ENCODE measurements at places on chromosomes 5 and 9.

DNA sequence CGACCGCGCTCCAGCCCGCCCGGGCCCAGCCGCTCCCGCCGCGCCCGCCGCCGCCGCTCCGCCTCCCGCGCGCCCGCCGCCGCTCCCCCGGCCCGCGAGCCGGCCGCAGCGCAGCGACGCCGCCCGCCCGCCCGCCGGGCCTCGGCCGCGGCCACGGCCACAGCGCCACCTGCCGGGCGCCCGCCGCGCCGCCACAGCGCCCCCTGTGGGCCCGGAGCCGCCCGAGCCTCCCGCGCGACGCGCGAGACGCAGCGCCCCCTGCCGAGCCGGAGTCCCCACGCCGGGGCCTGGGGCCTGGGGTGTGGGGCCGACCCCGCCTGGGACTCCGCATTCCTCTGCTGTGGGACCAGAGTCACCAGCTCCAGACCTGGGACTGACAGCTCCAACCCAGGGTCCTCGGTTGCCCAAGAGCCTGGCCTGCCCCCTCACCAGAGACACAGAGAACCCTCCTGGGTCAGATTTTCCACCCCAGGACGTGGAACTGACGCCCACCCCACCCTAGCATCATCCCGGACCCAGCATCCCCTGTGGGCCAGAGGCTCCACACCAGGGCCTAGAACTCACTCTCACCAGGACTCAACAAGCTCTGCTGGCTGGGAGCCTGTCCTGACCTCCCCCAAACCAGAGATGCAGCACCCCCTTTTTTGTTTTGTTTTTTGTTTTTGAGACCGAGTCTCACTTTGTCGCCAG, at the start of gene RAPGEF1:
Gene RAPGEF1 (minus strand): TSS at position 118 of the 690 bp plus-strand sequence. CDS start 246 bp downstream, outside the sequence.
- DNase-seq = peak; percentile 62

DNA sequence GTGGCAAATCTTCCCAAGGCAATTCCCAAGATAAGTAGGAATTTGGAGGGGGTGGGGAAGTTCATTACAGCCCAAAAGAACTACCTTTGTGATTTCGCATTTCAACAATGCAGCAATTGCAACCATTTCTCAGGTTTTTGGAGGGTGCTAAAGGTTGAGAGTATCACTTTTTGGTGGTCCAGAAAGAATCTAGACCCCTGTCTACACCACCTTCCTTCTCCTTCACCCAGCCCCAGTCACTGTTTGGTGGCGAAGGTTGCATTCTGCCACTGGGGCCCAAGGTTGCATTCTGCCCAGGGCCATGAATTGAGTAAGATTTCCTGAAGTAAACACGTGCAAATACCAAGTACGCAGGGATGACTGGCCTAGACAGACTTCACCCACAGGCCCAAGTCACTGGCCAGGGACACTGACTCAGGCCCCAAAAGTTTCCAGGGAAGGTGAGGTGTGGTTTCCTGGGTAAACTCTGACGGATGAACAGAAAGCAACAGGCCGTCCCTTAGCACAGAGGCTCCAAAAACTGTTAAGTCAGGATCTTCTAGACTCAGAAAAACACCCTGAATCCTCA, 5.7 kb downstream of the PDE6A start:
- no peak for DNase-seq

GRCh38 chr5:36772276-36773140, 104.1 kb upstream of the NIPBL start:
- no peak for DNase-seq

DNA sequence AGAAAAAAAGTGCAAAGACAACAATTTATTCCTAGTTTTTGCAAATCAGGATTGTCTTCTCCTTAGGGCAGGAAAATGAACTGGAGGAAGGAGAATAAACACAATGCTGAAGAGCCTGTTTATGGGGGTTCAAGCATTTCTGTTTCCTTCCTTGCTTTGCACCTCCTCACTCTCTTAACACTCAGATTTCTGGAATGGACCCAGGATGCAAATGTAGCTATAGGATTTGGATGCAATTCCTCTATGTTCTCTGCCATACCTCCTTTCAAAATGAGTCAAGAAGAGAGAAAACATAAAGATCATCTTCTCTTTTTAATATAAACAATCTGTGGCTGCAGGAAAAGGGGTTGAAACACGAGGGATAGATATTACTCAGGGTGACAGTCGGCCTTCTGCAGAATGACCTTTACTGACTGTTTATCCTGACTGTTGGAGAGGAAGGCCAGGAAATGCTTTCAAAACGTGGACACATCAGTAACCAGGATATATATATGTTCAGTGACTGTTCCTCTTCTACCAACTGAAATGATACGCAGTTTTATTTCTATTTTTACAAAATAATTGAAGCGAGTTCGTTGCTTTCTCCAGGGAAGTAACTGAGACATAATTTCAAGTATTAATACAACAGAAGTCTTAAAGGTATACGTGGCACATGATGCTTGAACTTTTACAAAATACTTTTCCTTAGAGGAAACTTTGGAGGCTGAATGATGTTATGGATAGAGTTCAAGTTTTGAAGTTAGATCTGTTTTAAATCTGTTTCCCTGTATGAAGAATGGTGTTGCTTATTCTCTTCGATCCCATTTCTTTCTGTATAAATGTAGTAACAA, 44.4 kb downstream of the ACTBL2 start:
- no peak for DNase-seq

- DNase-seq = no peak
Measured at GRCh38 chr9:90979639-90980038, 178.0 kb downstream of the SYK start.

GRCh38 chr5:152529440-152529839, 124.4 kb upstream of the NMUR2 start:
- no peak for DNase-seq

DNA sequence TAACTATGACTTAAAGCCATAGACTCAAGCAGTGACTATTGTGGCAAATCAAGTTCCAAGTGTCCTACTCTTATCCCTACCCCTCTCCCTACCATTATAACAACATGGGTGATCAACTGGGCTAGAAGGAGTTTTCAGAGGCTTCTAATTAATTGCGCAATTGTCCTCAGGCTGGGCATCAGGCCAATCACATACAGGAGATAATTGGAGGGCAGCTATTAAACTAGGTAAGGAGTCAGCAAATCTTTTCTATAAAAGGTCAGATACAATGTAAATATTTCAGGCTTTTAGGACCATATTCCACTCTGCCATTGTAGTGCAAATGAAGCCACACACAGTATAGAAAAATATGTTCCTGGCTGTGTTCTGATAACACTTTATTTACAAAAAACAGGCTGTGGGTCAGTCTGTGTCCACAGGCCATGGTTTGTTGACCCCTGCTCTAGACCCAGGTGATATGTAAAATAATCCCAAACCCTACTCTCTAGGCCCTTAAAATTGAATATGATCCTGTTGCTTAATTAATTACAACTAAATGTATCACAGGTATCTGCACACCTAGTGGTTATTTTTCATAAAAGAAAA, 141.4 kb upstream of the PIK3R1 start:
- no peak for DNase-seq

DNA sequence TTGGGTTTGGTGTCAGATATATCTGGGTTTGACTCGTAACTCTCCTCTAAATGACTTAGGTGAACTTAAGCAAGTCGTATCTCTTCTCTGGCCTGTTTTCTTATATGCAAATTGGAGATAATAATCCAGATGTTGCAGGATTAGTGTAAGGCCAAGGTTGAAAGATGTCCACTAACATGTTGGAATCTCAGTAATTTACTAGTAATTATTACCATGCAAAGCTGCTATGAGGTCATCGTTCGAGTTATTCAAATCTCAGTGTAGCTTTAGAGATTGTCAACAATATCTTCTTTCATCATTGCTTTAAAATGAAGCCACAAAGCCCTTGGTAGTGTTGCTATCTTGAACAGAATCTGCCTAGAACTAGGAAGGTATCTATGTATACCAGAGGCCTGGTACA, 437.7 kb upstream of the KLF4 start:
- DNase-seq = no peak

DNA sequence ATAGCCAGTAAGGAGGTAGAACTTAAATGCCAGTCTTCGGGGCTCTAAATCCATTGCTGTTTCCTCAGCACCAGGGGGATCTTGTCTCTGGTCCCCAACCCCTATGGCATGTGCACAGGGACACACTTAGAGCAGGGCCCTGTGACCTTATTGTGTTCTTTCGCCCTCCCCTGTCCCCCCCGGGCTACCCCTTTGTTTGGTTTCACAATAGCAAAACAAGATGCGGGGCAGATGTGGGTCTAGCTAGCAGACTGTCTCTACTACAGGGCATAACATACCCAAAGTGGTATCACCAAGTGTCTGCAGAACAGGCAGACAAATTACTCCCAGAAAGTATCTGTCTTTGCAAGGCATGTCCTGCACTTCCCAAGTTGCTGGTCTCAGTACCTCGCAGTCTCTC, 2.1 kb downstream of the FBLL1 start:
- no peak for DNase-seq

GRCh38 chr5:79399046-79399445, 114.9 kb downstream of the HOMER1 start:
- no peak for DNase-seq

DNA sequence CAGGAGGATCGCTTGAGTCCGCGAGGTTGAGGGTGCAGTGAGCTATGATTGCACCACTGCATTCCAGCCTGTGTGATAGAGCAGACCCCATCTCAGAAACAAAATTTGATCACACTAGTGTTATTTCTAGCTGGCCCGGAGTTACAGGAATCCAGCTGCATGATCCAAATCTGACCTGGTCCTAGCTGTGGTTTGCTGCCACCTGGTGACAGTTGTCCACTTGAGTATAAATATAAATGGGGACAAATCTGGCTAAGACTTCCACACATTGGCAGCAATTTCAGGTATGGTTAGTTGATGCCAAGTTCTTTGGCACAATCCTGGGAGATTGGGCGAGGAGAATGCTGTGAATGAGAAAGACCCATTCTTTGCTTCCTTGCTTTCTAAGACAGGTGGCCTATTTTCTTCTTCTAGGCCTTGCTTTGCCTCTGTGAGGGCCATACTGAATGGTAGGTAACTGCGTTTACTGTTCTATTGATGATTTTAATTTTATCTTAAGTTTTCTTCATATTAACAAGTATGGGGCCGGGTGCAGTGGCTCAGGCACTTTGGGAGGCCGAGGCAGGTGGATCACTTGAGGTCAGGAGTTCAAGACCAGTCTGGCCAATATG, 35.4 kb downstream of the UBE2R2 start:
- peak; percentile 68 for DNase-seq

DNA sequence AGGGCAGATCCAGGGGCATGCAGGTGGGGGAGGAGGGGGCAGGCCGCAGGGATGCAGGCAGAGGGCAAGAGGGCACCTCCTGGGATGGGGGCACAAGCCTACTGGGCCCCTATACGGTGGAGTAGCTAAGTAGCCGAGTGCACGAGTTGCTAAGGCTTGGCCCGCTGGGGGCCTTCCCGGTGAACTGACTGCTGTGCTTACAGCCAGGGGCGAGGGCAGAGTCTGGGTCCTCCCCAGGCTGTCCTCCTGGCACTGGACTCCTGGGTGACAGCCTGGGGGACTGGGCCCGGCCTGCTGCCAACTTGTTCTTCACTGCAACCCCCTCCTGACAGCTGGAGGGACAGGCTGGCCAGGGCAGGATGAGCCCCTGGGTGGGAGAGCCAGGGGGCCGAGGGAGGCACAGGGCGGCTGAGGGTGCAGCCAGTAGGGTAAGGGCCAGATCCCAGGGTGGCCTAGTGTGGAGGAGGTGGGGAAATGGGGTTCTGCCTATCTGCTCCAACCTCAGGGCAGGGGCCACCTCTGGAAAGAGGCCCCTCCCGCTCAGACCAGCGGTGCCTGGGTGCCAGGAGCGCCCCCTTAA, 1.7 kb upstream of the EGFL7 start:
- no peak for DNase-seq

DNA sequence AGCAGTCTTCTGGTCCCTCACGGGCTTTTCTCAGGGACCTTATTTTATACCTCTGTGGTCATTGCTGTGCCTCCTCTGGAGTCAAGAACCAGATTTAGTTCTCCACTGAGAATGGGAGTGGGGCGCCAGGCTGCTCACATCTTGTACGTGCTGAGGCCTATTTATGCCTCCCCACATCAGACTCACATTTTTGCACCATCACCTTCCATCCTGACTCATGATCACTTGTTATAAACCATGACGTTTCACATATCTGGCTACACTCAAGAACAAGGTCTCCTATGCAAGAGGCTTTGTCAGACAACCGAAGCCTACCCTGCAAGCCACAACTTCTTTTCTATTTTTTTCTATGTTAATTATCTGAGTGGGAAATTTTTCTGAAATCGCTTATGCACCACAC, 10.7 kb downstream of the PRUNE2 start:
- DNase-seq = no peak

DNA sequence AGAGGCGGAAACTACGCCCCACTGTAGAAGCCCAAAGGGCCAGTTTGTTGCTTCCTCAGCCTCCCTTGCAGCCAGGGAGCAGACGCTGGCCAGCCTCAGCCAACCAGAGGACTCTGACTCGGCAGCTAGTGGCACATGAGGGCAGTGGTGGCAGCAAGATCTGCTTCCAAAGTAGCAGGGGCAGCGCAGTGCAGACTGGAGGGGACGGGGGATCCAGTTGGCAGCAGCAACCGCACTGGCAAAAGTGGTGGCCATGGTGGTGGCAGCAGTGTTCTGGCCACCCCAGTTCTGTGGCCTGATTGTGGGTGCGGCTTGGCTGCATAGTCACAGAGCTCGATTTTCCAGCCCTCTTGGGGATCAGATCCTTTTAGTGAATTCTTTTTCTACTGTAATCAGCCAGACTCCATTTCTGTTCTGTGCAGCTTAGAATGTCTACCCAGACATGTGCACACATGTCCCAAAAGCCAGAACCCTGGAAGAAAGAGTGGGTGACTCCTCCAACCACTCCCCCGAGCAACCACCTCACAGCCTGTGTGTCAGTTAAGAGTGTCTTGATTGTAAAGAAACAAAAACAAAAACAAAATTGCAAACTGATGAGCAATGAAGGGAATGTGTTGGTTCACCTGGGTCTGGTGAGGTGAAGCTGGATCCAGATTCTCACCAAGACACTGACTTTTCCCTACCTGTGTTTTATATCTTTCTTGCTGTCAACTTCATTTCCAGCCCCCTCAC, 11.0 kb upstream of the ZBTB43 start:
- DNase-seq = no peak

- peak; percentile 48 for DNase-seq
Measured at GRCh38 chr5:1884678-1885403, 2.1 kb upstream of the IRX4 start.

DNA sequence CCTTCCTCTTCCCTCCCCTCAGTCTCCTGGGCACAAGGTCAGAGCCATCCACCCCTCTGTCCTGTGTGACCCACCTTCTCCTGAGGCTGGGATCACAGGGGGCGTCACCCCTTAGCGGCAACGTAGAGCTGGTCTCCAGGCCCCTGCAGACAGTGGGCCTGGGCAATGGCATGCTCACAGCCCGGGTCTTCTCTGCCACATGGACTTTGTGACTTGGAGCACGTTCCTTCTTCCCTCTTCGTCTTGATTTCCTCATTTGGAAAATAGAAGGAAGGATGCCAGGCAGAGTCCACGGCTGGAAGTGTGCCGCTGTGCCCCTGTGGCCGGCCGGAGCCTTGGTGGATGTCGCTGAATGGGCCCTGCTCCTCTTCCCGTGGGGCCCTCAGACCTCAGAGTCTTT, 10.0 kb downstream of the RXRA start:
- DNase-seq = no peak

GRCh38 chr9:121816845-121817450, 165.5 kb downstream of the DAB2IP start:
- DNase-seq = no peak
